AG20443 (cell line): ENCODE measurements at places on chromosomes 3 and 15.

DNA sequence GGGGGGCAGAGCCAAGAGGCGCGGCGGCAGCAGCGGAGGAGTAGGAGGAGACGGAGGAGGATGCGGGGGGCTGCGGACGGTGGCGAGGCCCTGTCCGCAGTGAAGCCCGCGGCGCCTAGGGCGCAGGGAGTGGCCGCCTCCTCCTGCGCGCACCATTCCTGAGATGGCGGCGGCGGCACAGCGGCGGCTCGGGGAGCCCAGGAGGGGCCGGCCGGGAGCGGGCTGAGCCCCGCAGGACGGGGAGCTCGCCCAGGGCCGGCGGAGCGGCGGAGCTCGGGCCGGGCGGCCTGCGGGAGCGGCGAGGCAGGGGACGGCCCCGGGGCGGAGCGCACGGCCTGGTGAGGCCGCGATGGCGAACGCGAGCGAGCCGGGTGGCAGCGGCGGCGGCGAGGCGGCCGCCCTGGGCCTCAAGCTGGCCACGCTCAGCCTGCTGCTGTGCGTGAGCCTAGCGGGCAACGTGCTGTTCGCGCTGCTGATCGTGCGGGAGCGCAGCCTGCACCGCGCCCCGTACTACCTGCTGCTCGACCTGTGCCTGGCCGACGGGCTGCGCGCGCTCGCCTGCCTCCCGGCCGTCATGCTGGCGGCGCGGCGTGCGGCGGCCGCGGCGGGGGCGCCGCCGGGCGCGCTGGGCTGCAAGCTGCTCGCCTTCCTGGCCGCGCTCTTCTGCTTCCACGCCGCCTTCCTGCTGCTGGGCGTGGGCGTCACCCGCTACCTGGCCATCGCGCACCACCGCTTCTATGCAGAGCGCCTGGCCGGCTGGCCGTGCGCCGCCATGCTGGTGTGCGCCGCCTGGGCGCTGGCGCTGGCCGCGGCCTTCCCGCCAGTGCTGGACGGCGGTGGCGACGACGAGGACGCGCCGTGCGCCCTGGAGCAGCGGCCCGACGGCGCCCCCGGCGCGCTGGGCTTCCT lies at the start of gene GPR27:
Gene GPR27 (plus strand): TSS at position 155 of the 909 bp plus-strand sequence. CDS start 195 bp downstream, at position 350.
- peak; percentile 69 for DNase-seq

GRCh38 chr3:34183114-34183513 lies 384.7 kb downstream of the PDCD6IP start:
- no peak for DNase-seq

DNA sequence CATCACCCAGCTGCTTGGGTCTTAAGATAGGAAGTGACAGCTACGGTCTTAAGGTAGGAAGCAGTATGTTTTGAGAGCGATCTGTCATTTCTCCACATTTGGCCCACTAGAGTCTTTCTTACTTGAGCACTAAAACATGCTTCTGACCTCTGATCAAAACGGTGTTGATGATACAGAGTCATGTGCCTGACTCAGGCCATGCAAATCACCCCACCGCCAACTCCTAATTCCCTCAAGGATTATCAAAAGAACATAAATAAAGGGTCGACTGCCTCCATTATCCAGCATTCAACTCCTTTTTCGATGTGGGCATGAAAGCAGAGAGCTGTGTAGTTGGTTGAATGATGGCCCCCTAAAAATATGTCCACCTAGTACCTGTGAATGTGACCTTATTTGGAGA lies 201.7 kb upstream of the PROK2 start:
- DNase-seq: no peak

- DNase-seq: peak; percentile 73
Measured at GRCh38 chr15:34055868-34056595, 17.0 kb upstream of the AVEN start.

GRCh38 chr3:167669699-167670098 lies 16.0 kb upstream of the WDR49 start:
- DNase-seq: no peak

GRCh38 chr15:47184003-47184907 lies 533.0 kb upstream of the SEMA6D start:
- DNase-seq: peak; percentile 43

DNA sequence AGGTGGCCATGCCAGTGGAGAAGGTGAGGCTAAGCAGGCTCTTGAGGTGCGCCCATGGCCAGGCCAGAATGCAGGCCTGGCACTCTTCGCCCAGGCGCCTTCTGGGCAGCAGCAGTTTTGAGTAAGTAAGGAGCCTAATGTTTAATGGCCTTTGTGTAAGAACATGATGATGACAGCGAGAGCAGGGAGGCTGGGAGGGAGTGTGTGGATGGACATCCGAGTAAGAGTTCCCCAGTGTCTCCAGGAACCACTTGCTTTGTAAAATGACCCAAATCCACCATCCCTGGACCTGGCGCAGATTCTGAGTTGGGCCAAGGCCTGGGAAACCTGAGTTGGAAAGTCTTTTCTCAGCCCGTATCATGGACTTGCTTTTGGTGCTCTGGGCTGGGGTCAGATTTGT lies 24.1 kb downstream of the KLF13 start:
- no peak for DNase-seq
